ENCODE measurements at places on chromosomes 5 and 9.
A peak's percentile ranks its signal among the peaks of the same experiment; 100 is the strongest.

DNA sequence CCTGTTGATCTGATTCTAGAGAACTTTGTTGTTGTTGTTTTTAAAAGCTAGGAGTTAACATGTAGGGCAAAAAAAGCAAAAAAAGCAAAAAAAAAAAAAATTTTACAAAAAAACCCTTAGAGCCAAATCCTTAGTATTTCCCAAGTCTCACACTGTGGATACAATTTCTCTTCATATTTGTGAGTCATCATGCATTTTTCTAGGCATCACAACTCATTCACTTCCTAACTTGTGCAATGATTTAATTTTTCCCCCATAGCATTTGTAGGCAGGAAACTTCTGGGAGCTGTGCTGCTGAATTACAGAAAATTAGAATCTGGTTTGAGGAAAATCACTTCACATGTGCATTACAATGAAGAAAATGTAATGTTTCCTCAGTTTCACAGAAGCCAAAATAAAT, 91.9 kb downstream of the MARCHF3 start:
- DNase-seq, result no peak

GRCh38 chr5:88659529-88660263, 223.3 kb downstream of the MEF2C start:
- no peak for DNase-seq

GRCh38 chr5:89857790-89858189, 551.8 kb downstream of the CETN3 start:
- no peak for DNase-seq

- no peak for DNase-seq
Measured at GRCh38 chr5:177545487-177546257, 8.7 kb downstream of the FAM193B start.

DNA sequence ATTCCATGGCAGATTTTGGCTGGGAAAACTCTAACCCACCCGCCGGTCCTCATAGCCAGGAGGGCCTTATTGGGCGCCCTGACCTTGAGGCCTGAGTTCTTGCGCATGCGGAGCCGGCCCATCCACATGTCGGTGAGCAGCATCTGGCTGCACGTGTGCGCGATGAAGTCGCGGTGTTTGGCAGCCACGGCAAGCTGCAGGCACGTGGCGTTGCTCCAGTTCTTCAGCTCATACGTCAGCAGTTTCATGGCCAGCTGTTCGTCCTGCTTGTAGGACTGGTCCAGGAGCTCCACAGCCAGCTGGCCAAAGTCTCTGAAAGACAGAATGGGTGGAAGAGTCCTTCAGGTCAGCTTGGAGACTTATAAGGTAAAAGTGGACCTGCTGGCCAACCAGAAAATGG, 204.3 kb upstream of the KLF9 start:
- no peak for DNase-seq

- DNase-seq, result no peak
Measured at GRCh38 chr5:103573411-103573810, 10.8 kb upstream of the NUDT12 start.

DNA sequence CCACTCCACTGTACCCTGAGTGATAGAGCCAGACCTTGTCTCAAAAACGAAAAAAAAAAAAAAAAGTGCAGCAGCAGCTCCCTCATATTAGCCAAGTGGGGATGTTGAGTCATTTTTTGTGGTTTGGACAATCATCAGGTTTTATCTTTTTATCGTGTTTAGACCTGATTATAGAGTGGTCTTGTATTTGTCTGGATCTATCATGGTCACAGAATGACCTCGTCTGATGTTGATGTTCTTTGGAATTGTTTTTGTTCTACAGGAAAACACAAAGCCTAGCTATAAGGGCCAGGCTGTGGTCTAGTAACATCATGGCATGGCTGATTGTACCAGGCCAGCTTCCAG, 1.6 kb upstream of the FBXW11 start:
- no peak for DNase-seq

GRCh38 chr9:106482733-106483132, 380.2 kb upstream of the ZNF462 start:
- no peak for DNase-seq

DNA sequence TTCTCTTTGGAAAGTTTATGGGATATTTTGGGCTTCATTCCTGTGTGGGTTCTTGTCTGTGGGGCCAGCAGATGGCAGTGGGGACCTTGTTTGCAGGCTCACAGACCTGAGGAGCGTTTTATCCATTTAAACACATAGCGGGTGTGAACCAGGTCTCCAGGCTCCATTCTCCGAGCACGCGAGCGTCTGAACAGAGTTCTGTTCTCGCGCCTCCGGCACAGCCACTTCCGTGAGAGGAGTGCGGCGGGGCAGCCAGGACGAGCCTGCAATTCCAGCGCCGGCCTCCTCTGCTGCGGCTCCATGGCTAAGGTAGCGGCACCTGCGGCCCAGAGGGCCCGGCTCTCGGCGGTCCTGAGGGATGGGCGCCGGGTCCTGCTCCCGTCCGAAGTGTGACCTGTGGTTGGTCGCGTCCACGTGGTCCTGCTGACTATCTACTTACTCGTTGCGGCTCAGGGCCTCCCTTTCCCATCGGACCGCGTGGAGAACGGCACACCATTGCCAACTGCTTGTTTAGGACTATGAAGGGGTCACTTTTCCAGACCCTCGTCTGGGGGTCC, 7.3 kb downstream of the NRARP start:
- peak; percentile 41 for DNase-seq

DNA sequence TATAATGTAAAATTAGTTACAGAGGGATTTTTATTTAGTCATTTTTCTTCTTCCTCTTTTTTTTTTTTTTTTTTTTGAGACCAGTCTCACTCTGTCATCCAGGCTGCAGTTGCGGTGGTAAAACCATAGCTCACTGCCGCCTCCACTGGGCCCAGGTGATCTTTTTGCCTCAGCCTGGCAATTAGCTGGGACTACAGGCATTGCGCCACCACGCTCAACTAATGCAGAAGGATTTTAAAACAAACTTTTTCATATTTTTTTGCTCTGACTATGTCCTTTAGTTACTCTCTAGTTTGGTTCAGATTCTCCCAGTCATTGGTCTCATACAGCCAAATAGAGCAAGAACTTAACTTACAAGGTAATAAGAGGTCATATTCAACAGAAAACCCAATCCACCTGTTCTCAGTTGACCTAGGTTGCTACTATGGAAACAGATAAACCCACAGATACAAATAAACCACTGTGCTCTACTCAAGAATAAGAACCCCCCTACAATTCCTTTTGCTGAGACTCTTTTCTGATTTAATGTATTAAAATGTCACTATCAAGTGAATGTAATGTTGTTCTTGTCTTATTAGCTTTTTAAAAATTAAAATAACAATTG, 50.1 kb upstream of the TTC39B start:
- peak; percentile 58 for DNase-seq

GRCh38 chr9:118482306-118482705, 778.1 kb downstream of the TLR4 start:
- DNase-seq, result no peak

DNA sequence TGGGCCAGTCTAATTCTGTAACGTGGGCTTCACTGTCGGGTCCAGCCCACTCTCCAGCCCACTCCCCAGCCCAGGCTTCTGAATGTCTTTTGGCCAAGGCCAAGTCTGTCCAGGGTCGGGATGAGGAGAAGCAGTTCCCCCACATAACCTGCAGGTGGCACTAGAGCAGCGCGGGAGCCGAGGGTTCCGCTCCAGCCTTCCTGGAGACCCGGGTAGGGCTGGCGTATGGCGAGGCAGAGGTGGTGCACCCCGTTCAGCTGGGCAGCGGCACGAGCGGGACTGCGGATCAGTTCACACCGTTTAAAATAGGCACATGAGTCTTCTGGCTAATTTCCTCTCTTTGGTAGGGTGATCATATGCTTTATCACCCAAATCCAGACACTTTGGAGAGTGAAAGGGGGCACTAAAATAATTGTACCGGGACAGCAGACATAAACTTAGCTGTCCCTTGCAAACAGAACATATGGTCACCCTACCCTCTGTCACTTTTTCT, 185.9 kb downstream of the MSX2 start:
- peak; percentile 69 for DNase-seq

DNA sequence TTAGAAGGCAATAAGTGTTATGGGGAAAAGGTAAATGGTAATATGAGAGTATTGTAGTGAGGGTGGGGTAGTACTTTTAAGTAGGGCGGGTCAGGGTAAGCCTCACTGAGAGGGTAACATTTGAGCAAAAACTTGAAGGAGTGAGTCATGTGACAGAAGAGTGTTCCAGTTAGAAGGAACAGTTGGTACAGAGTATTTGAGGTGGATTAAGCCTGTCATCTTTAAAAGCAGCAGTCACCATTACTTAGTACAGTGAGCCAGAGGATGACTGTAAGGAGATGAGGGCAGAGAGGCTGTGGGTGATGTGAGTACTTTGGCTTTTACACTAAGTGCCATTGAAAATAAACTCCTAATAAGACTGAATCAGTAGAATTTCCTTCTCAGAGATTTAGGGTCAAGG, 54.8 kb downstream of the UBAP1 start:
- no peak for DNase-seq

GRCh38 chr5:169218176-169218575, 82.8 kb downstream of the SLIT3 start:
- no peak for DNase-seq

DNA sequence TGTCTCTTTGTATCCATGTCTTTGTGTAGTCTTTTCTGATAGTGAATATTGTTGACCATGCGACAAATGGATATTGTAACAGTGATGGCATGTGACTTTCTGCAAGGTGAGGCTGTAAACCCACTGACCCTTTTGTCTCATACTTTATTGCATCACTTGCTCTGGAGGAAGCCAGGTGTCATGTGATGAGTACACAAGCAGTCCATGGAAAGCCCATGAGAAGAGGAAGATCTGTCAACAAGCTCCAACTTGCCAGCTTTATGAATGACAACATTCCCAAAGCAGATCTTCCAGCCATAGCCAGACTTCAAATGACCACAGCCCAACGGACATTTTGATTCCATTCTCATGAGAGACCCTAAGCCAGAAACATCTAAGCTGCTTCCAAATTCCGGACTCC, 450.1 kb upstream of the ACTBL2 start:
- no peak for DNase-seq

GRCh38 chr9:92295240-92295790, 1.8 kb upstream of the IARS1 start:
- DNase-seq, result no peak

DNA sequence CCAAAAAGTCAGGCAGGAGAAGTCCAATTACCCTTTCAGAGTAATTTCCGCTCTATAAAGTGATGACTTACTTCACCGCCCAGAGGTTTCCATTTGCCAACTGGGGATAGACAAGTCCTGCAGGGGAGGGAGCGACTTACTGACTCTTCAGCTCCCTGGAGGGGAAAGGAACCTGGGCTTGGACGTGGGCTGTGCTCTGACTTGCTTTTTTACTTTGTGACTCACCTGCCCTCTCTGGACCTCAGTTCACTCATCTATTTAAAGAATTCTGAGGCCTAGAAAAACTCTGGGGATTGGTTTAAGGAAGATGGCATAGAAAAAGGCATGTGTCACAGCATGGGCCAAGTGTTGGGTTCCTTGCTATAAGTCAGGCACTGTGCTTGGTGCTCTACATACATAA, 180.4 kb upstream of the TRIM32 start:
- DNase-seq, result no peak

- DNase-seq, result peak; percentile 62
Measured at GRCh38 chr5:32531885-32532520, 53.4 kb upstream of the SUB1 start.

- DNase-seq, result peak; percentile 27
Measured at GRCh38 chr5:173327084-173327947, 898 bp downstream of the STC2 start.

- DNase-seq, result no peak
Measured at GRCh38 chr9:132287256-132287760, 67.5 kb downstream of the SETX start.

GRCh38 chr5:144844086-144844485, 673.4 kb downstream of the KCTD16 start:
- DNase-seq, result no peak

DNA sequence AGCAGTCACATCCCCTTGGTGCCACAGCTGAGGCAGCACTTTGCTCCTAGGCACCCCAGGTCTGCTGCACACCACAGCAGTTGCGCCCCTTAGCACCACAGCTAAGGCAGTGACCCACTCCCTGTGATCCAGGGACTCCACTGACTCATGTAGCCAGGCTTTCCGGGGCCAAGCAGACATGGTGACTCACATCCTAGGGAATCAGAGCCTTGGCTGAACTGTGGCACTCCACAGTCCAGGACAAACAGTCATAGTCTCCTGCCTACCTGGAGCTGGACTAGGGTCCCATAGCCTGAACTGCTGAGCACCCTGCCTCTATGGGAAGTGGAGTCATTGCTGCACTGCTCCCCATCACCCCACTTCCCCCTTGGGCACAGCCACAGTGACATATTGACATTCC, 338.7 kb downstream of the NPR3 start:
- DNase-seq, result no peak

GRCh38 chr5:98938464-98938863, 9.7 kb upstream of the CHD1 start:
- DNase-seq, result no peak

DNA sequence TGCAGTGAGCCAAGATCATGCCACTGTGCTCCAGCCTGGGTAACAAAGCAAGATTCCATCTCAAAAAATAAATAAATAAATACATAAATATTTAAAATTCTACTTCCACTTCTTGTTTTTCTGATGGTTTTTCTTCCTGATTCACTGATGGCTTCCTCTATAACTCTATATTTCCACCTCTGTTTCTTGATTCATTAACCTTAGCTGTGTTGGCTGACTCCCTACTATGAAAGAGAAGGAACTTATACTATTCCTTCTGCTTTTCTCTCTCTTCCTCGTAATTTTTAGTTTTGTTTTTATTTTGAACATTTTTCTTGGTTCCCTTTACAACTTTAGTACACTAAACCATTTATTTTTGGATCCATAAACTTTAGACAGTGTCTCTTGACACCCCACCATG, 103.5 kb downstream of the MAMDC2 start:
- DNase-seq, result no peak

DNA sequence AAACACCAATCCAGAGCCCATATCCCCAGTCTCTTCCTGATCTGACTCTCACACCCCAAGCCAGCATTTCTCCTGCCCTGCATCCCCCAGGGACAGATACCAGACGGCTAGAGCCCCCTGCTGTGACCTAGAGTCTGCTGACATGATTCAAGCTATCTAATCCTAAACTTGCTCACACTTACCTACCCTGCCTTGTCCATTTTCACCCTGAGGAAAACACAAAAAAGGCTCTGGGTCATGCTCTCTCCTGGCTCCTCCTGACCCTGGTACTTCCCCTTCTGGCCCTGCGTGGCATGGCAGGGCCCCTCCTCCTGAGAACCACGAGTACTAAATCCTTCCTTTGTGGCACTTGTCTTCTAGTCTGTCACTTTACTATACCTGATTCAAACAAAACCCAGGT, 2.8 kb upstream of the ARRDC1 start:
- DNase-seq, result no peak

- no peak for DNase-seq
Measured at GRCh38 chr9:124066783-124067577, 55.4 kb downstream of the LHX2 start.

- DNase-seq, result no peak
Measured at GRCh38 chr5:10387690-10388089, 34.2 kb downstream of the MARCHF6 start.

DNA sequence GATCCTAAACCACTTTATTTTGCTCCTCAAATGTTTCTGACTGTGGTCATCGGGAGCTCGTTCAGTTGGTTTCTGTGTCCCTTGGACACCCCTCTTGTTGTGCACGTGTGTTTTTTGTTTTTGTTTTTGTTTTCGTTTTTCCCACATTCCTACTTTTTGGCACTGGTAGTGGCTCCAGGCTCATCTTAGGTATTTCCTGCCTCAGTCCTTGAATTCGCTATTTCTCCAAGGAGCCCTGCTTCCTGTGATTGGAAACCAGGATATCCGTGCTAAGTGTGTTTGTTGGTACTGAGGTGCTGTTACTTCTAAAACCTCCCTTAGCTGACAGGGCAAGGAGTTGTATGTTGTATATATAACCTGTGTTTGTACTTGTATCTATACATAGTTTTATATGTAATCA, 5.9 kb downstream of the HMCN2 start:
- no peak for DNase-seq

Data from stimulated activated CD4-positive, alpha-beta T cell treated with anti-CD3 and anti-CD28 coated beads, Interleukin-15, amount 100 ng/mL, for 24 hours (primary cell).